ENCODE measurements at places on chromosomes 1 and 21.

DNA sequence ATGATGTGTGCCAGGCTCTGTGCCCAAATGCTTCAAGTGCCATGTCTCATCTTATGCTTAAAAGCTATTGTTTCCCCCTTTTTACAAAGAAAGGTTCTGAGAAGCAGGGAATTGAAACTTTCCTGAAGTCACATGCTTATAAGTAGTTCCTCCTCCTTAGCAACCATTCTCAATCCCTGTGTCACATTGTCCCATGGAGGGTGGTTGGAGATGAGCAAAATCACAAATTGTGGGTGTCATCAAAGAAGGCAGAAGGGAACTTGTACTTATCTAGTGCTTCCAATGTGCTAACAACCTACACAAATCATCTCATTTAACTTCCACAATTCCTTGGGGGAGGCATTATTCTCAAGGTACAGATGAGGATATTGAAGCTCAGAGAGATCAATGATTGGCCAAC, 10.1 kb upstream of the ERICH3 start:
- no peak for DNase-seq

DNA sequence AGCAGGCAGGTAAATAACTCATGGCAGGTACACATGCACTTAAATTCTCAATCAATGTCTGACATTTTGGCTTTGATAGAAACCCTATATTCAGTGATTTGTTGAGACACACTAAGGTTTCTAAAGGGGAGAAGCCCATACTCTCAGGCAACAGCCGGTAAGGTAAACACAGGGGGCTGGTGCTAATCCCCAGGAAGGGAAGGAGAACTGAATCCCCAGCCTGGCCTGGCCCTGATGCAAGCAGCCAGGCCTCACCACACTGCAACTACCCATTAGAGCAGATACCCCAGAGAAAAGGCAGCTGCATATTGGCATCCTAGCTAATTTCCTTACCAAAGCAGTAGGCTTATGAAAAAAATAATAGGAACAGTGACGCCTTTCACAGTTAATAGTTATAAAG, 116.5 kb upstream of the LRRC7 start:
- no peak for DNase-seq

- DNase-seq = no peak
Observed at GRCh38 chr1:178417858-178418257, 78.9 kb downstream of the CLEC20A start.

GRCh38 chr1:76418531-76418930, 344.0 kb downstream of the ST6GALNAC3 start:
- no peak for DNase-seq

DNA sequence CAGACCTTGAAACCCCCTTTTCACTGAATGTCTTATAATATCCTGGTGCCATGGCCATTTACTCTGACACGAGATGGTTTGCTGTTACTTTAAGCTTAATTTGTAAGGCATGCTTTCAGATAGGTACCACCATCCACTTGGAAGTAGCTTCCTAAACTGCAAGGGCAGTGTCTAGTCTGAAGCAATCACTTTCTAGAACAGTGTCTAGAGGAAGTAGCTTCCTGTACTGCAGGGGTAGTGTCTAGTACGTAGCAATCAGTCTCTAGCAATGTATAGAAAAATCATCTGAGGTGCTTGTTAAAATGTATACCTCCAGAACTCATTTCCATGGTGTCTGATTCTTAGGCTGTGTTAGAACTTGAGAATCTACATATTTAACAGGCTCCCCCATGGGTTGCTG, 42.5 kb downstream of the ZBTB40 start:
- no peak for DNase-seq

GRCh38 chr1:22916471-22916820, 56.2 kb downstream of the LACTBL1 start:
- no peak for DNase-seq

- DNase-seq = no peak
Observed at GRCh38 chr1:172727956-172728603, 69.2 kb downstream of the FASLG start.

- DNase-seq = no peak
Observed at GRCh38 chr1:220876511-220877376, 2.5 kb upstream of the HLX start.

DNA sequence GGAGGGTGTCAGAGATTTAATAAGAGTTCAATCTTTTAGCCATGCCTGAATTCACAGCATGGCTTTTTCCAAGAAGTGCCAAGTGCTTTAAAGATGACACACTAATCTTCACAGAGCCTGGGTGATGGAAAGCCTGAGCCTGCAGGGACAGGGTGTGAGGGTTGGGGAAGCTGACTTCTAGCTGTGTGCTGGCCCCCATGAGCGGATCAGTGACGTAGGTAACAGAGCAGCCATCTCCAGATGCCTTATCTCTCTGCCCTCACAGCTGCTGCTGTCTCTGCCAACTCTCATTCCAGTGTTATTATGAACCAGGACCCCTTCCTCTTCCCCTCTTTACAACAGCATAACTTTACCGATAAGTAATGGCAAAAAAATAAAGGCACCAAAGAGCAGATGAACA, 30.6 kb downstream of the FAM78B start:
- no peak for DNase-seq

DNA sequence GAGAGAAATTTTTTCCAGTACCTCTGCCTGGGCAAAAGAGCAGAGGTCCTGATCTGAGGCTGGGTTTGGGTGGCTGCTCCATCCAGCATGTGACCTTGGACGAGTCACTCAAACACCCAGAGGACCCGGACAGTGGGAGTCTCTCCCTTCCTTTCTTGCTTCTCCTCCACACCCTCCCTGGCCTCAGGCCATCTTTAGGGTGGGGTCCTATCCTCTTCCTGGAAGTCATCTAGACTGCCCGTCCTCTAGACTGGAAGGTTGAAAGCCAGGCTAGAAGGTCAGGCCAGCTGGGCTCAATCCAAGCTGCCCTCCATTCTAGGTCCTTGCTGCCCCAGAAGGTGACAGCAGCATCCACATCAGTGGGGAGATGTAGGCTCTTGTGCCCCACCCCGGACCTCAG, 599.5 kb downstream of the MATN1 start:
- DNase-seq = no peak

DNA sequence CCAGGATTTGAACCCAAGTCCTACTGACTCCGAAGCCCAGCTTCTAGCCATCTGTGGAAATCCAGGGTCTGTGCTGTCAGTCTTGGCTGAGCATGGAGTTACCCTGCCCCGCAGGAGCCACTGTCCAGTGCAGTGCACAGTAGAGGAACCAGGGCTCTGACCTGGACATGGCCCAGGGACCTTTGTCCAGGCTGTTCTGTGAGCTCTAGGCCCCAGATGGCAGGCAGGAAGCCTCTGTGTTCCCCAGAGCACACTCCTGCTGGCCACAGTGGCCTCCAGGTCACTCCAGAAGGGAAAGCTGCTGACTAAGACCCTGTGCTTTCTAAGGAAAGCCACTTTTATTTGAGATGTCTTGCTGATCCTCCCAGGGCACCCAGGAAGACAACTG, 13.8 kb downstream of the S100A7A start:
- DNase-seq = no peak

DNA sequence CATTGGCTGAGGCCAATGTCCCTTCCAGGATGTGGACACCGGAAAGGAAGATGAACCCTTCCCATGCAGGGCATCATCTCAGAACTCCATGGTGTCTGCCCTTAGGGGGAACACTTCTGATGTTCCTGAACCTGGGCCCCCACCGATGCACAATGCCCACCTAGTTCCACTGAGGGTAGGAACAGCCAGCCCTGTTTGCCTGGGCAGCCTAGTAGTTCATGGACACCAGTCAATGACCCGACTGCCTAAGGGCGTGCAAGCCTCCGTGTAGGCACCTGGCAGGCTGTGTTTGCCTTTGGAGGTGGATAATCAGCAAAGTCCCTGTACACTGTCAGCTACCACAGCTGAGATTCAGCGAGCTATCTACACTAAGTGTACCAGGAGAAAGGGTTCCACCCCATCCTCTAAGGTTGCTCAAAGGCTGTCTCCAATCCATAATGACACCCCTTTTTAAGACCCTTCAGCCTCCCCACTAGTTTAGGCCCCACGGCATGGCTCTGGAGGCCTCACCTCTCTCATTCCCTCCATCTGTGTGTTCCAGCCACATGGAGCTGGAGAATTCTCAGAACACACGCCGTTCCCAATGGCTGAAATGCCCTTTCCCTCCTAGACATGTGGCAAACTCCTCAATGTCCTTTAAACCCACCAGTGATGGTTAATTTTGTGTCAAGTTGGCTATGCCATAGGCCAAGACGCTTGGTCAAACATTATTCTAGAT, 124.8 kb upstream of the EDN2 start:
- DNase-seq = no peak

- no peak for DNase-seq
Observed at GRCh38 chr1:232303222-232303620, 326.7 kb downstream of the SIPA1L2 start.

DNA sequence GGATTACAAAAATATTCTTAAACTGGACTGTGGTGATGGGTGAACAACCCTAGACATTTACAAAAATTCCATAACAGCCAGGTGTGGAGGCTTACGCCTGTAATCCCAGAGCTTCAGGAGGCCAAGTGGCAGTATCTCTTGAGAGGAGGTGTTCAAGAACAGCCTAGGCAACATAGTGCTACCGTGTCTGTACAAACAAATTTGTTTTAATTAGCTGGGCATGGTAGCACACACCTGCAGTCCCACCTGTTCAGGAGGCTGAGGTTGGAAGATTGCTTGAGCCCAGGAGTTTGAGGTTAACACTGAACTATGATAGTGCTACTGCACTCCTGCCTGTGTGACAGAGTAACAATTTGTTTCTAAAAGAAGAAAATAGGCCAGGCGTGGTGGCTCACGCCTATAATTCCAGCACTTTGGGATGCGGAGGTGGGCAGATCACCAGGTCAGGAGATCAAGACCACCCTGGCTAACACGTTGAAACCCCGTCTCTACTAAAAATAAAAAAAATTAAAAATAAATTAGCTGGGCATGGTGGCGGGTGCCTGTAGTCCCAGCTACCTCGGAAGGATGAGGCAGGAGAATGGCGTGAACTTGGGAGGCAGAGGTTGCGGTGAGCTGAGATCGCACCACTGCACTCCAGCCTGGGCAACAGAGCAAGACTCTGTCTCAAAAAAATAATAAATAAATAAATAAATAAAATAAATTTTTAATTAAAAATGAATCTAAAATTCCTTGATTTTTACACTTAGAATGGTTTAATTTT, 37.1 kb downstream of the ARID4B start:
- DNase-seq = no peak

DNA sequence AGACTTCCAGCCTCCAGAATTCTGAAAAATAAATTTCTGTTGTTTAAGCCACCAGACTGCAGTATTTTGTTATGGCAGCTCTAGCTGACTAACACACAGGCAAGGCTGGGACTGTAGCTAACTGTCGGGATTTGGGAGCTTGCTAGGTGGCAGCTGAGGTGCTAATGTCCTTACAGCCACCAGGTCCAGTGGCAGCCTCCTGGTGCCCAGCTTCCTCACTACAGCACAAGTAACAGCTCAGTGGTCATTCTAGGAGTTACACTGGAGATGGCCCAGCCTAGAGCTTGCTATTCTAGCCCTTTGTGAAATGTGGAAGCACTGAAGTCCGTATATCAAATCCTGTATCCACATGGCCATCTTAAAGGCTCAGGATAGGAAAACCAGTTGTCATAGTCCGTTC, 4.3 kb upstream of the C1orf115 start:
- no peak for DNase-seq

- DNase-seq = no peak
Observed at GRCh38 chr1:52542085-52542688, 10.7 kb downstream of the TUT4 start.

DNA sequence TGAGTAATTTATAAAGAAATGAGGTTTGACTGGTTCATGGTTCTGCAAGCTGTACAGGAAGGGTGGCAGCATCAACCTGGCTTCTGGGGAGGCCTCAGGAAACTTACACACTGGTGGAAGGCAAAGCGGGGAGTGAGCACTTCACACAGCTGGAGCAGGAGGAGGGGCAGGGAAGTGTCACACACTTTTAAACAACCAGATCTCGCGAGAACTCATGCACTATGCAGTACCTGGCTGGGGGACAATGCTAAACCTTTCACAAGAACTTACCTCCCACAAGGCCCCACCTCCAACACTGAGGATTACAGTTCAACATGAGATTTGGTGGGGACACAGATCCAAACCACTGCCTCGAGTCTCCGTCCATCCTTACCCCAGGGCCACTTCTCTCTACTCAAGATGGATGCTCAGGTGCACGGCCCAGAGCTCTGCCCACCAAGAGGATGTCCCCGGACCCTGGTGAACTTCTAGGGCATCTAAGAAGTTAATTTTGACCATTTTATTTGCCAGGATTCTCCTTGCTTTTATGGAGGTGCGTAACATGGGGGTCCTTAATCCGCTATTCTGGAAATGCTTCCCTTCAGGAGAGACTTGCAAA, 22.7 kb upstream of the ACTRT2 start:
- no peak for DNase-seq

DNA sequence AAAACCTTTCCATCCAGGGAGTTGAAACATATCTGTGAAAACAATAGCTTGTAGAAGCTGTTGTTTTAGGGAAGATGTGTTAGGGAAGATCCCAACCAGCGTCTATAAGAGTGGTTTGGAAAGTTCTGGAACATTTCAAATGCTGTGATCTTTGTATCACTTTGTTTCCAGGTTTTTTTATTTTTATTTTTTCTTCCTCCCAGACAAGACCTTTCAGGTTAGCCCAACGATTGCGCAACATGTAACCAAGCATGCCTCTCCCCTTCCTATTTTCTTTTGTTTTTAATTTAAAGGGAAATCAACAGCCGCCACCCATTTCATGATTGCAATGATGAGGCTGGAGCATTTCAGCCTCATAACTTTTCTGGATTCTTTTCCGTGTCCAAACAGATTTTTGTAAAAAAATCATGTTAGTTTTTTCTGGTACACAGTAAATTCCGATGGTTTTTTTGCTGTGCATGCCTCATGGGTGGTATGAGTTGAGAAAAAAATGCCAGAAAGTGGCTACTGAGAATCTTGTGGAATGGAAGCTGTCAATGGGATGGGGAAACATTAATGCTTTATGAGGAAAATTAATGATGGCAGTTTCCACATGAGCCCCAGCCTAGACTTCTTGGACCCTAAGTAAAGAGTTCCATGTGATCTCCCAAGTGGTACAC, 109.3 kb downstream of the RUNX1 start:
- no peak for DNase-seq

- DNase-seq = no peak
Observed at GRCh38 chr1:31548534-31548906, 27.8 kb upstream of the TINAGL1 start.

DNA sequence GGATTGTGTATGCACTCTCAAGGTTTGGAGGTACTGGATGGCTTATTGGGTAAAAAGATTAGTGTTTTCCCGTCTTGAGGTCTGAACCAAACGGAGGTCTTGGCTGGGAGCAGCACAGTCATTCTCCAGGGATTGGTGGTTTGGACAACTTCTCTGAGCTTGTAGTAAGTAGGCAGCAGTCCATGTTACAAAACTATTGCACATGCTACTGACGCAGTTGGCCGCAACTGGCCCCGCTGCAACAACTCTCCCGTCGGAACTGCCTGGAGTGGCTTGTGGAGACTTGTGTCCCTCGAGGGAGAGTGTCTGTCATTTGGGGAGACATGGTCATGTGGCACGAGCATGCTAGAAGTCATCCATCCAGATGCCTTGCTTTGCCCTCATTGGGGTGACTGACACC, 276.0 kb downstream of the TM2D1 start:
- no peak for DNase-seq

GRCh38 chr21:42080788-42081083, 9.6 kb downstream of the UMODL1 start:
- no peak for DNase-seq

GRCh38 chr21:44063151-44063912, 43.9 kb upstream of the PWP2 start:
- DNase-seq = peak; percentile 65
